ENCODE measurements at places on chromosomes 2 and 18.

GRCh38 chr18:74139888-74140287 is 7.7 kb downstream of the FBXO15 start:
- peak; percentile 37 for DNase-seq

GRCh38 chr2:191105082-191105481 is 45.7 kb downstream of the STAT4 start:
- DNase-seq = no peak

- peak; percentile 24 for DNase-seq
These were observed 186.0 kb upstream of the HDAC4 start for GRCh38 chr2:239586651-239587310.

DNA sequence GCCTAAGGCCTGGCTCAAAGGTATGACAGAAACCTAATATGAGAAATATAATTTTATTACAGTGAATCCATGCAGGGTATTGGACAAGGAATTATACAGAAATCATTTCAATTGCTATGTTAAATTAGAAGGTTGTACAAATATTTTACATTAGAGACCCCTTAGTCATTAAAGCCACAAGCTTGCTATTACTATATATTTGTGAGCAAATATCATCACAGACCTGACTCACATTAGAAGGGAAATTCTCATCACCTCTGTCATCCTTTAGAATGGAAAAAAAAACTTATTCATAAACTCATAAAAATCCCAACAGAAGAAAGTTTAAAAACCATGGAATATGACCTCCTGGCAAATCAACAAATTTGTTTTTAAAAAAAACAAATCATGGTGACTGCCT is 277.9 kb downstream of the DCC start:
- DNase-seq = no peak

DNA sequence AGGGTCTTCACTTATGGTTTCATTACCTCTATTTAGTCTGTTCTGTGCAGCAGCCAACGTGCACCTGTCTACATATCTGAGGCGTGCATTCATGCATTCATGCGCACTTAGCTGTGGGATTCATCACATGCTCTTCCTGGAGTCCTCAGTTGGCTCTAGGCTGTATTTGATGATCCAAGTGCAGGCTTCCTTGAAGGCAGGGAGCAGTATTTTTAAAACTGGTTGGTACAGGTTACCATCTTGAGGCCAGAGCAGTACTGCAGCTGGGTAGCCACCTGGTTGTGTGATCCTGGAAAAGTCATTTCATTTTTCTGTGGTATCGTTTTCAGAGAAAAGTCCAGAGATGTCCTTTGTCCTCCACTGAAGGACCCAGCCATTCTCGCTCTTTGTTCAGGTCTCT is 109.8 kb downstream of the EN1 start:
- DNase-seq = no peak

- no peak for DNase-seq
These were observed 227.2 kb upstream of the CRIM1 start for GRCh38 chr2:36128359-36128758.

- no peak for DNase-seq
These were observed 214.4 kb downstream of the TMX3 start for GRCh38 chr18:68500556-68500955.

DNA sequence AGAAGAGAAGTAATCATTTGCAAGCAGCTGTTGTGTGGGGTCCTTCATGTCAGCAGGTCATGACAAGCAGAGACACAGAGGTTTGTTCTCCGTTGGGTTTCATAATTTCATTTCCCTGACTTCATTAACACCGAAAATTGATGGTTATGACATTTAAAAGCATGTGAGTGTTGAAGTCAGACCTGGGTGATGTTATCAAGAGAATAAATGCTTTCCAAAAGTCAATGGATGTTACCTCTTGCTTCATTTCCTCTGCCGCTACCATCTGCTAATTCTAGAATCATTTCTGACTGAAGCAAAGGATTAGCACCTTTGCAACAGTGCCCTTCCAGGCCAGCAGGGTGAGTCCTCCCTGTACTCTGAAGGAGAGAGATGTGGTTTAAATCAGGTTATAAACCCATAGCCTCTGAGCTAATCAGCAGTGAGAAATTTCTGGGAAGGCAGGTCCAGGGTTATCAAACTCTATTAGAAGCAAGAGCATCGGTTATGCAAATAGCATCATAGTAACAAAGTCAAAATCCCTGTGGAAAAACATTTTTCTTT is 446.2 kb downstream of the PIK3C3 start:
- no peak for DNase-seq

DNA sequence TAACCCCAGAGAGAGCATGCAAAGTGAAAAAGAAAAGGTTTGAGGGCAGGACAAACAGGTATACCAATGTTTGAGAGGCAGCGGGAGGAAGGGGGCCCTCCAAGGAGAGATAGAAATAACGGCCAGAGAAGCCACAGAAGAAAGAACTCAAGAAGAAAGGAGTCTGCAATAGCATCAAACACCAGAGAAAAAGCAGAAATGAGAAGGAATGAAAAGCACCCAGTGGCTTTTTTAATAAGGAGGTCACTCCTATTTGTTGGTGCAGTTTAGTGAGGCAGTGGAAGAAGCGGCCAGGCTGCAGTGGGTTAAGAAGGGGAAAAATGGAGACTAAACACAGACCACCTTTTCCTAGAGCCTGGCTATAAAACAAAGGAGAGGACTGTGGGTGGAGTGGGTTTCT is 177.2 kb downstream of the THADA start:
- DNase-seq = no peak

GRCh38 chr2:163011000-163011399 is 172.4 kb upstream of the KCNH7 start:
- DNase-seq = no peak

- no peak for DNase-seq
These were observed 56.4 kb upstream of the CCDC141 start for GRCh38 chr2:179106342-179106675.

GRCh38 chr2:15728245-15728938 is 136.7 kb downstream of the DDX1 start:
- DNase-seq = peak; percentile 81

DNA sequence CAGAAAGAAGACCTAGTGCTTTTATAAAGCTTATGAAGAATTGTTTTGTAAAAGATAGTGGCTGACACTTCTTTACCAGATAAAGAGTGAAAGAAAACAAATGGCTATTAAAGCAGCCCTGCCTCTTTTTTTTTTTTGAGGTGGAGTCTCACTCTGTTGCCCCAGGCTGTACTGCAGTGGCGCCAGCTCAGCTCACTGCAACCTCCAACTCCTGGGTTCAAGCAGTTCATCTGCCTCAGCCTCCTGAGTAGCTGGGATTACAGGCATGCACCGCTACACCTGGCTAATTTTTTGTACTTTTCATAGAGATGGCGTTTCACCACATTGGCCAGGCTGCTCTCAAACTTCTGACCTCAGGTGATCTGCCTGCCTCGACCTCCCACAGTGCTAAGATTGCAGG is 12.9 kb downstream of the ARPC2 start:
- no peak for DNase-seq

GRCh38 chr2:72936660-72937355 is 19.5 kb downstream of the EMX1 start:
- no peak for DNase-seq

DNA sequence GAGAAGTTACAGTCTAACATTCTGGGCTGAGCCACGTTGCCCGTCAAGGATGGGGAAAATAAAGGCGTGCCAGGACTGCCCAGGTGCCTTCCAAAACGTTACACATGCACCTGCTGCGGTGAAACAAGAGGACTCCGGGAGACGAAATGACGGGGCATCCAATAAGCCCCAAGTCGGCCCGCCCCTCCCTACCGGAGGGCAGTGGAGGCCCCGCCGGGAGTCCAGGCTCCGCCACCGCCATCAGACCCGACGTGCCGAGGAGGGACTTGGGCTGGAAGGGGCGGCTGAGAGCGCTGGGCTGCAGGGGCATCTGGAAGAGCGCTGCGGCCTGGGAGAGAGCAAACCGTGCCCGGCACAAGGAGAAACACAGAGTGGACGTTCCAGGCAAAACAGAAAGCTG is 112.5 kb upstream of the GPC1 start:
- no peak for DNase-seq

DNA sequence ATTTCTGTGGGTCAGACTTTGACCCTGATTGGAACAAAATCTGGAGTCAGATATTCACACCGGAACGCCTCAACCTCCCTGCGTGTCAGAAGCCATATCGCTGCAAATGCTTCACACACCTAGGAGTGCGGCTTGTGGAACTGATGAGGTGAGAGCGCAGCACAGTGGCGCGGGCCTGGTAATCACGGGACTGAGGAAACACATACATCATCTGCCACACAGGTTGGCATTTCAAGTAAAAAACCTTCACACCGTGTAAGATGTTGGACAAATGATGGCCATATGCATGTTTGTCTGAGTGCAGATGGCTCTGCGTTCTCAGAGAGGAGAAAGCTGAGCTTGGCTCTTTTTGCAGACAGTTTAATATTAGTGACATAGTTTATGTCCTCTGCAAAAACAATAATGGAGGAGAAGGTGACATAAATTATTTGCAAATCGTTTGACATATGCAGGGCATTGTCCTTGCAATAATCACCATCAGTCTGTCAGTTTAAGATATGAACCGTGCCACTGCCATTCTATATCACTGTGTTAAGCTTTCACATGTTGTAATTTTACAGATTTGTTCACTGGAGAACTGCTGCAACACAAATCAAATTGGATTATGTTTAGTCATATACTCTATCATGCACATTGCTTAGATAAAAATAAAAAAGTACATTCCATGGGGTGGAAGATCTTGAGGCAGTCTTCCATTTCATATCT is 101.4 kb downstream of the MTX2 start:
- no peak for DNase-seq

DNA sequence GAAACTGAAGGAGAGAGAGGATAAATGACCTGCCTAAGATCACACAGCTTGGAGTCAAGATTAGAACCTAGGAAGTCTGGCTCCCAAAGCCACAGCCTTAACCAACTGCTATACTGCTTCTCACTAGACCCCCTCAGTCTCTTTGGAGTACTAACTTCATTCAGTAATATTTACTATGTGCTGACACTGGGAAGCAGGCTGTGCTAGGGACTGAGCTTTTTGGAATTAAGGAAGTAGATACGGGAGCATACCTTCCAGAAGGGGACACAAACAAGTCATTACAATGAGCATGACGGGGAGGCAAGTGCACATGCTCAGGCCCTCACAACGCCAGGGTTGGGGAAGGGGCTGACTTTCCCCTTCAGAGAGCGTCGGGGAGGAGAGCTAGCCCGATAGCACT is 97.7 kb downstream of the INO80D start:
- DNase-seq = no peak

DNA sequence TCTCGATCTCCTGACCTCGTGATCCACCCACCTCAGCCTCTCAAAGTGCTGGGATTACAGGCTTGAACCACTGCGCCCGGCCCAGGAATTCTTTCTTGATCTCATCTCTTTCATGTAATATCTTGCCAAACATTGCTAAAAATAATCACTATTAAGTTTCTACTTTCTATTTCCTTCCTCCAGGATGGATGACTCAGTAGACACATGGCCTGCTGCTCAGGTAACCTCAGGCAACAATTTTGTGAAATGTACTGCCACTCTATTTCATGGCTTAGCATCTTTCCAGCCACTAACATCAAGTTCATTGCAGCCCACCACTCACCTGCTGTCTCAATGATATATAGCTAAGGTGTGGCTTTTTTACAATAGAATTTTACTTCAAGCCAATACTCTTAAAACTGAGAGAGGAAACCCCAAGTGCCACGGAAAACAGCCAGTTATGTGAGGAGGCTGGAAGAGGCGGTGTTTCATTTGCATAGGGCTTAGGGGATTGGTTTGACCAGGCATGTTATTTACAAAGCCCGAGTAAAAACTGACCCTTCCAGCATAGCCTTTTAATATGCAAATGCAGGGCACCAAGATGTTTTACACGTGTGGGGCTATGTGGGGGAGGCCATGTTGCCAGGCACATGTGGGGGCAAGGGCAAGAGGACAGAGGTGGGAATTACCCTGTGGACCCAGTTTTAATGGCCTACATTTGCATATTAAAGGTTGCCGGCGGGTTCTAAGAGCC is 11.3 kb upstream of the SUMO1 start:
- DNase-seq = no peak

Measured in Ammon's horn (tissue), 1 donor.